ENCODE measurements at places on chromosomes 7 and 10.
A peak's percentile ranks its signal among the peaks of the same experiment; 100 is the strongest.

DNA sequence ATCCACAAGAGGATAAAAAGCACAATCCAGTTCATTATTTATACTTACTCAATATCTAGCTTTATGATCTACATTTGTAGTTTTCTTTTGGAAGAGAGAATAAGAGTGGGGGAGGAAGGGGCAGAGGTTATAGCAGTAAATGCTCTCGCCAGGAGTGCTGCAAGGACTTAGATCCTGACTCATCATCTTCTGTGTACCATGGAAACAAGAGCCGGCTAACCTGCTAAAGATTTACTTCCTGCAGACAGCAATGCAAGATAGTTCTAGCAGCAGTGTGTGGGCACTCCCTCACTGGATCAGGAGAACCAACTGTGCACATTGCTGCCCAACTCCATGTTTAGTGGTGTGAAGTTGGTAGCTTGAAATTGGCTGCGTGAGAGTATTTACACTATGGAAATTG, 47.7 kb upstream of the TRIL start:
- DNase-seq, result no peak

- no peak for DNase-seq
Observed at GRCh38 chr10:90363799-90364483, 493.9 kb downstream of the HTR7 start.

GRCh38 chr10:101690461-101690860, 4.5 kb downstream of the FBXW4 start:
- no peak for DNase-seq

- DNase-seq, result no peak
Observed at GRCh38 chr10:49552277-49552676, 13.4 kb upstream of the ERCC6 start.

DNA sequence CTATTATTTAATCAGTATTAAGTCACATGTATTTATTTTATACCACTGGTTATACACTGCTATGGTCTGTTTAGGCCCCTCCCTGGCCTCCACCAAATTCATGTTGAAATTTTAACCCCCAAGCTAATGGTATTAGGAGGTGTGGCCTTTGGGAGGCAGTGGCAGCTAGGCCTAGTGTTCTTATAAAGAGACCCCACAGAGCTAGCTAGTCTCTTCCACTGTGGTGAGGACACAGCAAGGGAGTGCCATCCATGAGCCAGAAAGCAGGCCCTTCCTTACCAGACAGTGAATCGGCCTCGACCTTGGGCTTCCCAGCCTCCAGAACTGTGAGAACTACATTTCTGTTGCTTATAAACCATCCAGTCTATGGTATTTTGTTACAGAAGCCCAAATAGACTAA, 28.7 kb downstream of the RBM48 start:
- no peak for DNase-seq

GRCh38 chr7:123916240-123916724, 8.8 kb upstream of the SPAM1 start:
- no peak for DNase-seq

GRCh38 chr10:17081431-17081830, 48.2 kb downstream of the CUBN start:
- DNase-seq, result no peak

DNA sequence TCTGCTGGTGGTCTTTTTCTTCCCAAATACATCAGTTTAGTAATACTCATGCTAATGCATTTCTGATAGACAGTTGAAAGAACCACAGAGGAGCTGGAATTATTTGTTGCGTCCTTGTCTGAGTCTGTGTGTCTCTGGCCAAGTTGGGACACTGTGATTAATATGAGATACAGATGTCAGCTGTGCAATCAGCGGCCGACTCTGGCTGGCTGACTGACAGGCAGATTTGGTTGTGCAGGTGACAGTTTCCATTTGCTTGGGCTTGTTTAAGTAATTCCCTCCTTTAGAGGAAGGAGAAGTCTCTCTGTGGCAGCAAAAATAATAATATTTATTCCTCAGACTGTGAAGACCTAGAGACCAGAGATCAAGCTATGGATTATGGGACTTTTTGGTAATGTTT, 176.2 kb upstream of the CHRM2 start:
- no peak for DNase-seq

GRCh38 chr10:112852306-112852705, 97.7 kb upstream of the TCF7L2 start:
- DNase-seq, result no peak

DNA sequence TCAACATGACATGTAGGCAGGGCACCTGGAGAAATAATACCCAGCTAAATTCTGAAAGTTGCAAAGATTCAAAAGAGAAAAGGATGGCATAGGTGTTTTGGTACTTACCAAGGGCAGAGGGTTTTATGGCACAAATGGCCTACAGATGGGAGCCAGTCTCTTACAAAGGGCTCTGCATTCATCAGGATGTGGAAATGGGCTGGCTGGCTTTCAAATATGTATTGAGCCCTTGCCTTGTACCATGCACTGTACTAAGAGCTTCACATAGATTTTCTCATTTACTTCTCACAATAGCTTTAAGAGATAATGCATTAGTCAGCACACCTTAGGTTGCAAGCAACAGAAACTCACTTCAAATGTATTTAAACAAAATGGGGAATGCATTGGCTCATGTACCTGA, 327.1 kb downstream of the BICC1 start:
- DNase-seq, result no peak

GRCh38 chr7:116706668-116707126, 34.7 kb downstream of the MET start:
- DNase-seq, result peak; percentile 15

DNA sequence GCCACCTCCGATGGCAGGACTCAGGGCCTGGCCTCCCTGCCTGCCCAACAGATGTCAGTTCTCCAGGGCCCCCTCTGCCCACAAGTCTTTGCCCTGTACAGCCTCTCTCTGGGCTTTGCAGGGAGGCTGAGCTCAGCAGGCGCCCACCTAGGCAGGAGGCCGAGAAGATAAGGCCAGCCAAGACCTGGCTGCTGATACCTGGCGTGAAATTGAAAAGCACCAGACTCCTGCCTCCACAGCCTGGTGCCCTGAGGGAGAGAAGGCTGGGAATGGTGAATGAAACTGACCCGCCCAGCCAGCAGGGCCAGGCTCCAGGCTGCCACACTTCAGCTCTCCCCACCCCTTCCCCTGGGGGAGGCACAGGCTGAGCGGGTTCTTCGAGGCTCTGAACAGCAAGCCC, 145.8 kb downstream of the CDH23 start:
- DNase-seq, result no peak

DNA sequence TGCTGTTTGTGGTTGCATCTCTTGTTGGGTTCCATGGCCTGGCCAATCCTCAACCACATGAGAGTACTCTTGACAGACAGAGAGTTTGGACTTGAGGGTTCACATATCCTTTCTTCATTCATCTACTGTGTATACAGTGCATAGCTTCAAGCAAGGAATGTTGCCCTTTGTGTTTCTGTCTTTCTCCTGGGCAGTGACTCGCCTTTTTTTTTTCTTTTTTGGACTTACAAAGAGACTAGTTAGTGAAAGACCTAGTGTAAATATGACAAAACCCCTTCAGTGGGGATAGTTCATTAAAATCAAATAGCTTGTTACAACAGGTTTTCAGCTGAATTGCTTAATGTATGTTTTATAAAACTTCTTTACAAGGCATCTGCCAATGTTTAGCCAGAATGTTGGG, 290.2 kb downstream of the FGFR2 start:
- no peak for DNase-seq

- no peak for DNase-seq
Observed at GRCh38 chr7:42492920-42493319, 255.9 kb upstream of the GLI3 start.

- no peak for DNase-seq
Observed at GRCh38 chr7:33885290-33886148, 19.8 kb upstream of the BMPER start.

- DNase-seq, result no peak
Observed at GRCh38 chr10:11446864-11447263, 164.6 kb downstream of the USP6NL start.

GRCh38 chr7:78280276-78280675, 481.7 kb downstream of the PHTF2 start:
- DNase-seq, result no peak

DNA sequence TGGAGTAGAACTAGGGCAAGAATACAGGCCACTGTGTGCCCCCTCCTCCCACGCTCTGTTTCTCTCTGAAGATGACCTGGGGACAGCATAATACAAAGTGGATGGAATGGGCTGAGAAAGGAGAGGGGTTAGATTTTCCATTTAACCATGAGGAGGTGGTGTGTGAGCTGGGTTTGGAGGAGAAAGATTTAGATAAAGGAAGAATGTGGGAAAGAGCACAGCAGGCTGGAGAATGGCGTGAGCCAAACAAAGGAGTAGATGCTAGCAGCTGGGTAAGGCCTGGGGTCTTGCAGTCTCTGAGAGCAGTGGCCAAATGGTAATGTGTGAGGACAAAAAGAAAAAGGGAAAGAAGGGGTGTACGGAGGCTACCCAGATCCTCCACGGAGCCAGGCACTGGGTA, 8.6 kb downstream of the PNLIPRP2 start:
- no peak for DNase-seq

- DNase-seq, result no peak
Observed at GRCh38 chr10:11043446-11044127, 25.9 kb downstream of the CELF2 start.

DNA sequence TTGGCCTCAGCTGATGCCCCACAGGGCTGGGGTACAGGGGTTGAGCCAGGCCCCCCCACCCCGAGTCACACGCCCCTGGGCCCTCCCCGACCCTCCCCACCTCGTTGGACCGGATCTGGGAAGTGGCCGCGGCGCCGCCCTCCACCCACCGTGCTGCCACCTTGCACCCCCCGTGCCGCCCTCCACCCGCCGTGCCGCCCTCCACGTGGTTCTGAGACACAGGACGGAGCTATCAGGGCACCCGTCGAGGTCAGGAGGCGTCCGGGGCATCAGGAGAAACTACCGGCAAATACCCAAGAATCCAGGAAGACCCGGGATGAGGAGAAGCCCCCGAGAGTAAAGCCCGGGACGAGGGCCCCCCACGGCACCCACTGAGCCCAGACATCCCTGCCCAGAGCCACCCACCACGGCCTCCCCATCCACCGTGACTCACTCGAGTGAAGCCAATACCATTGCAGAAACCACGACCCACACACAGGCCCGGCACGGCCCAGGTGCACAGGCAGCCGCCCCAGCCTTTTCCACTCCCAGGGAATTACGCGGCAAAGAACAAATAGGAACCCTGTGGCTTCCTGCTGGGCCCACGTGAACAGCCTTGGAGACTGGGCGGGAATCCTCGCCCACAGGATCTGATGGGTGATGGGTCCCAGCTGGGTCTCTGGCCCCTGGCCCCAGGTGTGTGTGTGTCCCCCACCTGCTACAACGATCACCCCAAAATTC, 34.0 kb downstream of the ADAP1 start:
- DNase-seq, result no peak

DNA sequence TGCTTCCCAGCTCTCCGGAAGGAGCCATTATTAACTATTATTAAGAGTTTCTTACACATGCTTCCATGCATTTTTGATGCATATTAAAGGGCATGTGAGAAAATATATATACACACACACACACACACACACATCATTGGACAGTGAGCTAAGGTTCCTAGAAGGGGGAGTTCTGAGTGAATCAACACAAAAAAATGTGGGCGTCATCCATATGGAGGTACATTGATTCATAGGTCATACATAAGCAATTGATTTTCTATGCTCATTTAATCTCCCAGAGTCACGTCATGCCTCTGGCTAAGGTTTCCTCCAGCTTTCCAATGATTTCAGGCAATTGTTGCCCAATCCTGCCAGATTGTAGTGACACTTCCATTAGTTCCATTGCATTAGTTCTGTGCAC, 269.4 kb downstream of the DNAJB9 start:
- no peak for DNase-seq

DNA sequence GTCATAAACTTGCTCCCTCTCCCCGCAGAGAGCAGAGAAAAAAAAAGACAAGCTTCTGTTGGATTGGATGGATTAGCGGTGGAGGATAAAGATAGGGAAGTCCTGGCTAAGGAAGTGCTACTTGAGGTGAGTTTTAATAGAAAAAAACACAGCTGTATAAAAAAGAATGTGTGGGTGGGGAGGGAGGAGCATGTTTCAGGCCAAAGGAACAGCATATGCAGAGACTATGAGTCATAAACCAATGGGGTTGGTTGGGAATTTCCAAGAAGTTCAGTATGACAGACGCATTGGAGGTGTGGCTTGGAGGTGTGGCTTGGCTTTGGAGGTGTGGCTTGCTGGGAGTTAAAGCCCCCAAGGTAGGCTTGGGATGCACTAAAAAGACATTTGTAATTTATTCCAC, 103.0 kb upstream of the LSM8 start:
- DNase-seq, result peak; percentile 31

DNA sequence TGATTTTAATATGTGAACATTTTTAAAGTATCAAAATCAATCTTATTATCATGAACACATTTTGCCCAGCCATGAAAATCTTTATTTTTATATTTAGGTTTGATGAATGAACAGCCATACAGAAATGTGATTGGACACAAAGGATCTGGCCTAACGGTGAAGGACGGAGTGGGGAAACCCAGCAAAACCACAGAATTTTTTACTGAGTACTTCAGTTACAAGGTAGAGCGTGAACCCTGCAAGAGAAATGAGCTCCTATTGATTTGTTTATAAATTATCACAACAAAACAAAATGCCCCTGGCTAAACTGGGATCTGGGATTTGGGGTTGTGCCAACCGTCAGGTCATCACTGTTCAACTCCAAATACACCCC, 118.8 kb downstream of the JAZF1 start:
- DNase-seq, result no peak

GRCh38 chr7:151134743-151135524, 32.6 kb downstream of the GBX1 start:
- DNase-seq, result no peak

GRCh38 chr10:58970160-58970915, 206.1 kb upstream of the PHYHIPL start:
- DNase-seq, result no peak

All from AG08396 (cell line).